Activated T-cell treated with anti-CD3 and anti-CD28 coated beads, Interleukin-2, amount 50 U/mL, for 72 hours (primary cell): ENCODE measurements at places on chromosomes 12 and 14.

DNA sequence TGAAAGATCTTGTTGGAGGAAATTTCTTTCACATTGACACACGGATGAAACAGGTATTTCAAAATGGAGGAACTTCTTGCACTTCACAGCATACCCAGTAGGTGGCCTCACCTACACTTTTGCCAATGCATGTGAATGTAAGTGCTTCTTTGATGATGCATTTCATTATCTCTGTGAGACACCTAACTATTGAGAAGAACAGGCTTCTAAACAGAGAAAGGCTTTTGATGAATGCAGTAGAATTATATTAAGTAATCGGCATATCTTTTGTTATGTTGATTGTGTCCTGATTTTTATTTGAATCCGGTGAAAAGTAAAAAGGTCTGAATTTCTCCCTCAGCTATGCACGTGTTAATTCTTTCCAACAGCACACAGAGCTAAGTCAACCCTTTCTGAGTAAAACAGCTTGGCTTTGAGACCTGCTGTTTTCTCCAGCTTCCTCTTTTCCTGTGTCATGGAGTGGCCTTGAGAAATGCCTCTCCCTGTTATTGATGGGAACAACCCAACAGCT lies 399.0 kb downstream of the NAV3 start:
- peak; percentile 23 for DNase-seq

DNA sequence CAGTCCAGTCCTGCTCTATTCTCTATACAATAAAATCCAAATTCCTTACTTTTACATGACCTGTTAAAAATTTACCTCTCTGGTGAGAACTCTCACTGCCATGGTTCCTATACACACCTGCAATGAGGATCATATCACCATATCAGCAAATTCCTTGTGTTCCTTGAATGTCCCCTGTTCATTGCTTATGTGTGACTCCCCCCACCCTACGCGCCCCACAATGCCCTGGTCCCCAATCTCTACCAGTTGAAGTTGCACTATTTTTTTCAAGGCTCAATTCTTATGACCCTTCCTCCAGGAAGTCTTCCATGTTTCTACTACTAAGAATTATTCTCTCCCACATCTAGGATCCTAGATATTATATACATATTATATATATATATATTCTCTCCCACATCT lies 82.2 kb upstream of the NEDD1 start:
- DNase-seq = no peak

GRCh38 chr14:96592591-96593386 lies 90.6 kb downstream of the PAPOLA start:
- DNase-seq = peak; percentile 75

DNA sequence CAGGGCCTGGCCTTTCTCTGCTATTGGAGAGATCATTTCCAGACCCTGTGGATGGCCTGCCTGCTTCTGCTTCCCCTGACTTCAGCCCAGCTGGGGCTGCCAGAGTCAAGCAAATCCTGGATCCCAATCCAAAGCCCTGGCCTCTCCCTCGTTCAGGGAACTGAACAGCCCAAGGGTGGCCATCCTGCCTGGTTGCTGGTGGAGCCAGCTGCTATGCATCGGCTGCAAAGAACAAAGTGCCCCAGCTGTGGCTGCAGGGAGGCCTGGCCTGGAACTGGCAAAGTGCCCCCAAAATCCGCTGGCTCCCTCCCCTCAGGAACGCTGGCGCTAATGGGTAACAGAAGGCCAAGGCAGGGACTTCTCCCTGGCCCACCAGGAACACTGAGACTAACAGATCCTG lies 56.4 kb downstream of the LRRC74A start:
- no peak for DNase-seq

GRCh38 chr12:56297400-56297799 lies 2.7 kb downstream of the CS start:
- no peak for DNase-seq

DNA sequence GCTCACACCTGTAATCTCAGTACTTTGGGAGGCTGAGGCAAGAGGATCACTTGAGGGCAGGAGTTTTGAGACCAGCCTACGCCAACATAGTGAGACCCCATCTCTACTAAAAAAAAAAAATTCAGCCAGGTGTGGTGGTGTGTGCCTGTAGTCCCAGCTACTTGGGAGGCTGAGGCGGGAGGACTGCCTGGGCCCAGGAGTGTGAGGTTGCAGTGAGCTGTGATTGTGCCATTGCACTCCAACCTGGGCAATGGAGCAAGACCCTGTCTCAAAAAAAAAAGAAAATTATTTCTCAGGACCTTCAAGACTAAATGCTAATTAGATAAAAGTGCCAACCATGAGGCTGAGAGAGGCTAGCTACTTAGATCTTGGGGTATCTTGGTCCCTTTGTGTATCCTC lies 23.5 kb downstream of the OTUB2 start:
- no peak for DNase-seq

- no peak for DNase-seq
These were observed 134.6 kb downstream of the SLC25A21 start for GRCh38 chr14:37037636-37038387.

DNA sequence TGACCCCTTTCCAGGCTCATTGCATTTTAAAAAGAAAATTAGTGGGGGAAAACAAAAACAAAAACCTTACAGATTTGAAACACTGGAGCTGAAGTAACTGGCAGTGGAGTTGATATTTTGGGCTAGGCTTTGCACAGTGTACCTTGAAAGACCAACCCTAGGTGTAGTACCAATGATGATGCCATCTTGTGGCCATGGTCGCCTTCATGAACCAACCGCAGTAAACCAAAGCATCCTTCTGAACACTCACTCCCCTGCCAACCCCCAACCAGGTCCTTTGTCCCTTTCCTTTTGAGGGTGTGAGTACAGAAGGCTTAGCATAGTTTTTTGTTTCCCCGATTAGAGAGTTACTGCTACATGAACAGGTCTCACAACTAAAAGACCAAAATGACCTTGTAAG lies 5.9 kb downstream of the TOMM20L start:
- peak; percentile 12 for DNase-seq

GRCh38 chr12:6345319-6346091 lies 3.6 kb upstream of the TNFRSF1A start:
- peak; percentile 71 for DNase-seq

DNA sequence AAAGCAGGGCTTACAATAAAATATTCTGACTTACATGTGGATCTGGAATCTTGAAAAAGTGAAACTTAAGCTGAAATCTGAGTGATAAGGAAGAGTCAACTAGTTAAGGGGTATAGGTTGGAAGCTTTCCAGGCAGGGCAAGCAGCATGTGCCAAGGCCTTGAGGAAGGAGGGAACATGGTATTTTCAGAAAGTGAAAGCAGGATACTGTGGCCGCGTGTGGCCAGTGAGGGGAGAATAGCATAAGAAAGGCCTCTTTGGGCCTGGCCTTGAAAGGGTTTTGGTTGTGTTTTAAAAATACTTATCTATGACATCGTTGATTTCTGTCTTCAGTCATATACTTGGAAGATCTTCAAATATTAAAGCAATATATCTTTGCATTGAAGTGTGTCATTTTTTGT lies 213.4 kb downstream of the AKAP6 start:
- no peak for DNase-seq

DNA sequence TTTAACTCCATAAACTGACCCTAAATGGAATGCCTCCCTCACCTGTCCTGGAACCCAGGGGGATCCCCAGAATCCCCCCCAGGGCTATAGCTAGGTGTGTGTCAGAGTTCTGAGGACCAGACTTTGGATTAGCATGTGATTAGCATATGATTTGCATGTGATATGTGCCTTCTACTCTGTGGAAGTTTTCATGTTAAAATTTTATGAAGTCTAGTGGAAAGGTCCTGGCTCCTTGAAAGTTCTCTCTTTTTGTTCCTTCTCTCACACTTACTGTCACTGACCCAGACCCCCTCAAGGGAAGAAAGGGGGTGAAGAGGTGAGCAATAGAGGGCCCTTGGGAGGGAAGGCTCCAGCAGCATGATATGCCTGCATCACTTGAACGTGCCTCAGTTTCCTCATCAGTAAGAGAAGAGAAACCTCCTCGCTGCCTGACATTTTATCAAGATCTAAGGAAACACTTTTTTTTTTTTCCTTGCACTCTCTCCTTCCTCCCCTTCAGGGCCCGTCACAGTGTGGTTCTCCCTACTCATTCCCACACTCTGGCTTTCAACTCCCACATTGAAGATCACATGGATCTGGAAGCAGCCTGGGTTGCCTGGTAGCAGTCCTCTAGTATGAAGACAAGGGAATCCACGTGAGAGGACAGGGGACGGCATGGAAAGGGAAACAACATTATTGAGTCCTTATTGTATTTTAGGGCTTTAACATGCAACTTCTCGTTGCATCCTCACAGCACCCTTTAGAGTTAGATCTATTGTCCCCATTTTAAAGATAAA lies 3.3 kb upstream of the C1QL4 start:
- no peak for DNase-seq

GRCh38 chr12:55704824-55705718 lies 2.6 kb downstream of the ITGA7 start:
- no peak for DNase-seq

GRCh38 chr12:6080149-6081045 lies 44.1 kb downstream of the VWF start:
- DNase-seq = no peak

GRCh38 chr12:26101350-26101734 lies 23.5 kb downstream of the BHLHE41 start:
- no peak for DNase-seq

DNA sequence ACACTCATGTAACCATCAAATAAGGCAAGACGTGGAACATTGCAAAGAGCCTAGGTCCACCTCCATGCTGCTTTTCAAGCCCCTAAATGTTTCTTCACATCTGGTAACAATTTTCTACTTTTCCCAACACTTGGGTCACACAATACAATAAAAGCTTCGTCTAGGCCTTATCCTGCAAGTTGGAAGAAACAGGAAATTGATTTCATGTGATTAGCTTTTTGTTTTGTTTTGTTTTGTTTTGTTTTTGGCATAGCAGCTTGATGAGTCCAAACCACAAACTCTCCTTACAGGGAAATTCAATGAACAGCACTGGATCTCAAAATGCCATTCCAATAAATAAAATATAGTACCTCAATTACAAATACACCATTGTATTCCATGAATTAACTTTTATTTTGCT lies 19.3 kb downstream of the TAS2R50 start:
- no peak for DNase-seq
